ENCODE measurements at places on chromosomes 6 and 20. TPM values are rescaled to one million over a fixed set of nuclear protein-coding genes. Genes with fewer than 3 reads are reported as not detected.
A peak's percentile ranks its signal among the peaks of the same experiment; 100 is the strongest.

- DNase-seq, result no peak
These were observed 188.1 kb upstream of the CEP162 start for GRCh38 chr6:84415517-84415916.

The VWA7 gene
- 3.7 TPM for polyA plus RNA-seq

The RAB22A gene
- 19.4 TPM for polyA plus RNA-seq

GRCh38 chr6:159522877-159523547 lies 170.0 kb downstream of the SOD2 start:
- no peak for DNase-seq

DNA sequence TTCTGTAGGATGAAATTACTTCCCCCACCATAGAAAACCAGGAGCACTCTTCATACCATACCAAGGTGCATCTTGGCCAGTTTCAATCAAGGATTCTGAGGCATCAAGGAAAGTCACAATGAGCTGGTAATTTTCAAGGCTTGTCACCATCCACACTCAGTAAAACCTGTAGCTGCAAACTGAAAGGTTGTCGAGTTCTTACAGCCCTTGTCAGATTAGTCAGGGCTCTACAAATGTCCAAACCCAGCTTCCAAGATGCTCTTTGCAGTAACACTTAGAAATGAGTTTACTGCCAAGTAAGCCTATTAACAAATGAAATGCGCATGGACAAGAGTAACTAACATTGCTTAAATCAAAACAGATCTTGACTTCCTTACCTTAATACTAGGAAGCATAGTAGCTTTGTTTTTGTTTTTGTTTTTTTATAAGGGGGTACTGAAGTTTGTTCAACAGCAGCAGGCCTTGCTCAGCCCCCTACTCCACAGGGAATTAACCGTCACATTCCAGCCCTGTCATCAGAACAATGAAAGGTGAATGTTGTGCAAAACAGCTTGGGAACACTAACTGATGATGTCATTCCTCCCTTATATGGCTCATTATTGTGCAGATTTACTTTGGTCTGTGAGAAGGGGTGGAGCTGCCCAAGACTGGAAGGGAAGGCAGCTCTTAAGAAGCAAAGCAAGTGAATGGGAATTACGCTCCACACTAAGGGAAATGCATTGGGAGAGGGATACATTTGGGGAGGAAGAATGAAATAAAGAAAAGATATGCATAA lies 49.9 kb upstream of the TMEM30A start:
- peak; percentile 64 for DNase-seq

- no peak for DNase-seq
These were observed 185.3 kb upstream of the AGPAT4 start for GRCh38 chr6:161459008-161459615.

DNA sequence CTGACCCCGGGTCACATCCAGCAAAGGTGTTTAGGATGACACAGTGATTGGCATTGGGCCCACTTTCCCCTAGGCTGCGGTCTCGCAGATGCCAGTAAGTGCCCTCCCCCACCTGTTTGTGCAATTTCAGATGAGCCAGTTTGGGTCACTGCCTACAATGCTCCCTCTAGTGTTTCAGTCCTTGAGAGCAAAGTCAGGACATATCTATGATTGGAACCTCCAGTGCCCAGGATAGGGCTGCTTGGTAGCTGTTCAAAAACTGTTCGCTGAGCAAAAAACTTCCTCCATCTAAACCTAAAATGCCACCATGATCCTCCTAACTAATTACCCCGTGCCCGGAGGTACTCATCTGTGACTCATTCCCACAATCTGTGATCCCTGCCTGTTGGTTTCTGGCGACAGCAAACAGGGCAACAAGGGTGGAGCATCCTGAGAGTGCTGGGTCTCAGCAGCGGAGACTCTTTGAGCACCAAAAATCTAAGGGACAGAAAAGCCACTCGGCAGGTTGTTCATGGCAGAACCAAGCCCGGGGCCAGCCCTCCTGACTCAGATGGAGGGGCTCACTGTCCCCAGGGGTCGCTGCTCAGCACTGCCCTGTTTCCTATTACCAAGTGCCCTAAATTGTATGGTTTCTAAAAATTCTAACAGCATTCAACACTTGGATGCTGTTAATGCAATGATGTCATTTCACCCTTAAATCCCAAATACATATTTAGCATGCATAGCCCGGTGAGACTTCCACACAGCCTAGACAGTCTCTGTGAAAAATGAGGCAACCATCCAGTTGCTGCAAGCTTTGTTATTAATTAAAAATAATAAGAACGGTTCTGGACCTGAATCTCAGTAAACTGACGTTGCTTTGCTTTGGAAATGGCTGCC lies 5.0 kb downstream of the VSX1 start:
- DNase-seq, result no peak

Data from right lung (tissue), 10 donors.